ENCODE measurements at places on chromosomes 7 and 10. TPM values are rescaled to one million over a fixed set of nuclear protein-coding genes. Genes with fewer than 3 reads are reported as not detected.

The CPA1 gene
- total RNA-seq, result not detected

The MKI67 gene
- 5.2 TPM for total RNA-seq

The CFAP69 gene
- total RNA-seq, result 0.87 TPM

The PLAU gene
- 1,509 TPM for total RNA-seq

The ERVW-1 gene
- total RNA-seq, result not detected

The FOXL3 gene
- total RNA-seq, result not detected

The CHN2 gene
- total RNA-seq, result 3.5 TPM

The FAM24B gene
- 5.3 TPM for total RNA-seq

The CCDC7 gene
- total RNA-seq, result 3.5 TPM

The SP8 gene
- total RNA-seq, result not detected

DNA sequence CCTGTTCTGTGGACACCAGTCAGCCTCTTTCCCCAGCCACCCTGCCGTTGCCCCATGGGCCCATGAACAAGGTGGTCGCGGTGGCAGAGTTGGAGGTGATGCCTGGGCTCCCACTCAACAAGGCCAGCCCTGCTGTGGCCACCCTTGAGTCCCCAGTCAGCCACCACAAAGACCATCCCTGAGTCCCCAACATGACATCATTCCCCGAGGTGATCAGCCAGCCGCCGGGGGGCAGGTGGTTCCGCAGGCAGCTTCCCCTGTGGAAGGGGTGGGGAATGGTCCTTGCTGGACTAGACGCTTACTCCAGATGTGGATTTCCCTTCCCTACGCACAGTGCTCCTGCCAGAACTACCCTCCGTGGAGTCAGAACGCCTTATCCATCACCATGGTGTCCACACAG, 271.7 kb downstream of the PTPRN2 start:
- DNase-seq, result no peak

- DNase-seq, result no peak
Observed at GRCh38 chr10:73186266-73186665, 18.3 kb downstream of the FAM149B1 start.

- DNase-seq, result no peak
Observed at GRCh38 chr10:100882671-100883311, 30.0 kb upstream of the SLF2 start.

DNA sequence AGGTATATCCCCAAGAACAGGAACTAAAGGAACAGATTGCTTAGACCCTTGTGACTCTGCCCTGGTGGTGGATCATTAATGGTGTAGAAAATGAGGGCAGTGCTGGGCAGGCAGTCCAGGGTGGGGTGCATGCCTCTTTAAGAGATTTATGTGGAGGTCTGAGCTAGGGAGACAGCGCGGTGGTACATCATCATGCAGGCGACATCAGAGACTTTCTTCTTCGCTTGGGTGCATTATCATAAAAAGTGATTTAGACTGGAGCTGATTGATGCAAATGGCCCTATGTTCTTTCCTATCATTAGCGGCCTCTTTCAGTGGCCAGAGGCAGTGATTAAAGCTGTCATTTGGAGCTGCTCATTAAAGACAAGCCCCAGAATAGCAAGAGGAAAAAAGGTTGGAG, 519.1 kb upstream of the GALNT17 start:
- no peak for DNase-seq

GRCh38 chr7:19284596-19285300, 139.5 kb upstream of the FERD3L start:
- no peak for DNase-seq

DNA sequence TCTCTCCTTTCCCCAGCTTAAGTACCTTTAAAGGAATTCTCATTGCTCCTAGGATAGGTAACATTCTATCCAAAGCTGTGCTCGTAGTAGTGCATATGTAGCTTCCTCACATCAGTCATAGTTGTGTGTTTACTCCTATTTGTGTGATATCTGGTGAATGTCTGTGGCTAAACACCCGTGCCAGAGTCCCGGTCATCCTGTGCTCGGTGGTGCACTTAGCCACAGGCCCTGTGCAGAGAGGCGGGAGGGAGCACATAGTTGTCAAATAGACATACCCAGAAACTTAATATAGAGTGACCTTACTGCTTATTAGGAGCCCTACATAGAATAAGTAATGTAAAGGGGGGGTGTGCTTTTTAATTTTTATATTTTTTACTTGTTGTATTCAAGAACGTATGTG, 76.6 kb downstream of the RBM33 start:
- DNase-seq, result no peak

DNA sequence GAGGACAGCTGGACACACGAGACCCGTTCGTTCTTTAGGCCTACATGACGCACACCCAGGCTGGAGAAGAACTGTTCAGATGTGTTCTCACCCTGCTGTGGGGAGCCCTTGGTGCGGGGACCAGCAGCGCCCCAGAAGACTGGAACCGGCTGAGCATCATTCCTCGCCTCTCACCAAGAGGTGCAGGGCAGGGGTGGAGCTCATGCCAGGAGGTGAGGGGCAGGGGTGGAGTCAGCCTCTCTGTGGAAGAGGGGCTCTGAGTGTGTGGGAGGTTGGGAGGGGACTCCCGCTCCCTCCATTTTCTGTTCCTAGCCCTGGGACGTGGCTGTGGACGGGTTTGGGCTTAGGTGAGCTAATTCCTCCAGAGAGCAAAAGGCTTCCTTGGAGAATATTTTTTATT, 66.0 kb upstream of the SHH start:
- no peak for DNase-seq

GRCh38 chr10:88974446-88975376, 15.9 kb upstream of the FAS start:
- DNase-seq, result peak; percentile 57

- DNase-seq, result no peak
Observed at GRCh38 chr10:122161795-122162194, 109.3 kb upstream of the BTBD16 start.

- no peak for DNase-seq
Observed at GRCh38 chr10:21171197-21171935, 274.3 kb upstream of the NEBL start.

DNA sequence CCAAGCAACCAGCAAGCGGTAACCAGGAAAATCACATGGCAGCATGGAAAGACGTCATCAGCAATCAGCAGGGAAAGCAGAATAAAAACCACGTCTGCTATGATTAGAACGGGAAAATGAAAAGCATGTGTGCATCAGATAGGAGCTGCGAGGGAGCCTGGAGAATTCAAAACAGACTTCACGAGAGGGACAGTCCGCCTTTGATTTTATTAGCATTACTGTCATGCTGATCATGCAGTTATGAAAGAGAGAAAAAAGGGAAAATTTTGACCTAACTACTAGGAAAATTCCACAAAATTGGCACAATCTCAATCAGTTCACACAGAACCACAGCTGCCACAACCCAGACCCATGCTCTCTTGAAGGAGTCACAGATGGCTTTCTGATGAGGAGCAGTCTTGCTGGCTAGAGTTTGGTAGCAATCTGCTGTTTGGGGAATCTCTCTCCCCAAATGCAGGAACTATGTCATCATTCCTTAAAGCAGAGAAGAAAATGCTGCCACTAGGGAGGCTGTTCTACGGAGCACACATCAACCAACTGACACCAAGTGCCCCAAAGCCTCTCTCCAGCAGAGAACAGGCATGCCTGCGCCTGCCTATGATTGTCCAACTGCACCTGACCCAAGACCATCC, 295.9 kb downstream of the TNS3 start:
- DNase-seq, result no peak

DNA sequence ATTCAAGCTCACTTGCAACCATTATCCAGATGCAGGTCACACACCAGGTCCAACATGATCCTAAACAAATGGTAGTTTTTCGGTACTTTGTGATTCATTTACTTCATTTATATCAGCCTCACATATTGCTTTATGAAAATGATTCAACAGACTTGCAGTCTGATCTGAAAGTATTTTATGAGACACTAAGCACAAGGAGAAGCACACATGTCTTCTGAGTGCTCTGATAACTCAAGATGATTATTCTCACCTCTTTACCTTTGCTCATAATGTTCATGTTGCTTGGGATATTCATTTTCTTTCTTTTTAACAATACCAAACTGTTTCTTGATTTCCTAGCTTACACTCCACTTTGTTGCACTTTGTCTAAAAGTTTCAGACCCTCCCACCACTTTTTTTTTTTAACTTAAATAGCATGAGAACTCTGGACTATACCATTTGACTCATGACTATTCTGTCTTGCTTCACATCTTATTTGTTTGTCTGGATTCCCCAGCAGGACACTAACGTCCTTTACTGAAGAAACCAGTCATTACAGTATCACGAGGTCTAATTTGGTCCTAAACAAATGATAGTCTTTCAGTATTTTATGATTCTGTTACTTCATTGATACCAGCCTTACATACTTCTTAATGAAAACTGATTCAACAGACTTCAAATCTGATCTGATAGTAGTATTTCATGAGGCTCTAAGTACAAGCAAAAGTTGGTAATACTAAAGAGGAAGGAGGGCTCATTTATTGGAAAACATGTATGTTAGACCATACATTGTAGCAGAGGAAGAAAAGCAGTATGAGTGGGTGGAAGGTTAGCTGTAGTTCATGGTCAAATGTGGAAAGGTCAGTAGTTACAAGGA, 171.8 kb upstream of the AHR start:
- DNase-seq, result no peak

- DNase-seq, result no peak
Observed at GRCh38 chr10:21995557-21995956, 8.0 kb downstream of the DNAJC1 start.

GRCh38 chr10:12800302-12800701, 201.2 kb downstream of the CCDC3 start:
- DNase-seq, result no peak

DNA sequence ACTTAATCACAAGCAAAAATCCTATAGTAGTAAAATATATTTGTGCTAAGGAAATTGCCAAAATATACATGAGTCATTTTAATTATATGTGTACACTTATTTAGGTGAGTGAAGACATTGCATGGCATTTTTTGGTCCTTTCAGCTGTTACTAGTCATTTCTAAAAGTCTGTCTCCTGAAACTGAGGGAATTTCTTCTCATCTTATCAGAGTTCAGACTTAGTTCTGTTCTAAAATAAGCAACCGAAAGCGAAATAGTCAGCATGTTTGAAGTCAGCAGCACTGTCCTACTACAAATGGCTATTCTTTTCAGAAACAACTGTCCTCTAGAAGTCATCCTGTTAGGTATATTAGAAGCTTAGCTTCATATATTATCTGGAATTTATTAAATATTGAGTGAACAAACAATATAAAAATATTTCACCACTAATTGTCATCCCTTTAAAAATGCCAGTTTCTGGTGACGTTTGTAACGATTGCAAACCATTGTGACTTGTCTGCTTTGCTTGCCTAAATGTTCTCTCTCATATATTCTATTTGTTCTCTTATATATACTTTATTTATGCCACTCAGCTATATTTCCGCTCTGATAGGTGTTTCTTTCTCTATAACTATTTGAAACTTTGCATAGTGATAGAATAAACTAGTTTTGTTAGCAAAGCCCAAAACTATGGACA, 227.4 kb upstream of the KAT6B start:
- DNase-seq, result no peak

DNA sequence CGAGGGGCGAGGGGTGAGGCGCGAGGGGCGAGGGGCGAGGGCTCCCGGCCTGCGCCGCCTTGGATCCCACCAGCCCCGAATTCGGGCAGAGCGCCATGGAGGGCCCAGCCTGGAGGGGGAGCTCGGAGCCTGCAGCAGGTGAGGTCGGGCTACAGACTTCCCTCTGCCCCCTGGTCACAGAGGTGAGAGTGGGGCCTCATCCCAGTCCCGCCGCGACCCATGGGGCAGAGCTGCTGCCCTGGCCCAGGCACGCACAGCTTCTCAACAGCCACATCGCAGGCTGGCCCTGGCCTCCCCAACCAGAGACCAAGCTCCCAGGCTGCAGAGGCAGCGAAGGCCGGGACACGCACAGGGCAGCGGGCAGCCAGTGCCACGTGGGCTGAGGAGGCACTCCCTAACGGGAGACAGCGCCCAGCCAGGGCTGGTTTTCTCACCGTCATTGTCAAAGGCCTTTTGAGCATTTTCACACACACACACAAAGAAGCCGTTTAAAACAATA, 191.8 kb downstream of the PTPRN2 start:
- no peak for DNase-seq

- peak; percentile 54 for DNase-seq
Observed at GRCh38 chr10:14536241-14537213, 205.8 kb upstream of the FRMD4A start.

DNA sequence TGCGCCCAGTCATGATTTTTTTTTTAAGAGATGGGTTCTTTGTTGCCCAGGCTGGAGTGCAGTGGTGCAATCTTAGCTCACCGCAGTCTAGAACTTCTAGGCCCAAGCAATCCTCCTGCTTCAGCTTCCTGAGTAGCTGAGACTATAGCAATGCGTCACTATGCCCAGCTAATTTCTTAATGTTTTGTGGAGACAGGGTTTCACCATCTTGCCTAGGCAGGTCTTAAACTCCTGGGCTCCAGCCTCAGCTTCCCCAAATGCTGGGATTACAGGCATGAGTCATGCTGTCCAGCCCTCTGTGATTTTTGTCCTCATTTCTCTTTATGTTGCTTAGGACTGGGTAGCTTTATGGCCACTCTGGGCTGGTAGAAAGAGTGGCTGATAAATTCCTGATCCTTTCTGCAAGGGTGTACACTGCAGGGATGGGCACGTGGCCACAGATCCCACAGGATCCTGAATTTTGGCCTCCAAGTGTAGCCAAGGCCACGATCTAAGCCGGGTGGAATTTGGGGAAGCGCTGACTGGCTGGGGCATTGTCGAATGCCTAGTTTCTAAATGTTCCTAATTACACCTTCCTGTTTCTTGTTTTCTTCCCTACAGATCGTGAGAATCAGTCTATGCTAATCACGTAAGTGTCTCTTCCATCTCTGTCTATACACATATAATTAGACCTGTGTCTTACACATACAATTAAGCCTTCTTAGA, 24.1 kb upstream of the MYH16 start:
- no peak for DNase-seq

DNA sequence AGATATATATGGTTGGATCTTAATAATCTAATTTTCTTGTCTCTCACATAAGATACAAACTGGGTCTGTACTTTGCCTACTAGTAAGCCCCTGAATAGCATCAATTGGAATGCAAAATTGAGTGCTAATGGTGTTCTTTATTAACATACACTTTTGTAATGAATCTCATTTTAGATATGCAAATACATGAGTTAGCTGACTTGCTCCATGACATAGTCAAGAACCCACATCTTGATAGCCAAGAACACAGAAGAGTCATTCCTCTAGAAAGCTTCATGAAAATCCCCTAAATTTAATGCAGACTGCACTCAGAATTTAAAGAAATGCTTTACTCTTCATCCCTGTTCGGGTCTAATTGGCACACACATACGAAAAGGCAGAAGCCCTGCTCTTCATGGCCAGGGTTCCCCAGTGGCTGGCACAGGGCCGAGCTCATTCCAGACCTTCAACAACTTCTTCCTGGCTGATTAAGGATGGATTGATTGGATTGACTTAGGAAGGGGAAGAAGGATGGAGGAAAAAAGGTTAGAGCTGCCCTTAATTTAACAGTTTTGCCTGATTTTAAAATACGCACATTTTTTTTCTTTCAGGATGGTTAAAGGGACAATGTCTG, 431.1 kb upstream of the KLF6 start:
- no peak for DNase-seq

GRCh38 chr7:131329176-131329570, 1.5 kb downstream of the MKLN1 start:
- DNase-seq, result peak; percentile 31

GRCh38 chr7:85070967-85071628, 115.8 kb downstream of the SEMA3D start:
- DNase-seq, result peak; percentile 7
